AG08395 (cell line): ENCODE measurements at places on chromosomes 12 and 14.
A peak's percentile ranks its signal among the peaks of the same experiment; 100 is the strongest.

DNA sequence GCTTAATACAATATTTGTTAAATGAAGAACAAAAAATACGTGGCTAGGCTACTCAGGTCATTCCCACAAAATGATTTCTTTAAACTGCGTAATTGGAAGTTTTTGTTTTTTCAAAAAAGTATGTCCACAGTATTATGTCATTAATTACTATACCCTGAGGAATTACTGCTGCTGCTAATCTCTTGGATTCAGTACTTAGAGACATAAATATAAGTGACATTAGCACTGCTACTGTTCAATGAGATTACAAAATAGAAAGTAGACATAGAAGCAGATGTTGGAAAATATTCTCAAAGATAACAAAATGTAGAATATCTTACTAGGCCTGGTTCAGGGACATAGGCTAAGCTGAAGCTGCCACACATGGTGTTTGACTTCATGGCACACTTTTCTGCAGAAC is 36.3 kb downstream of the HMGA2 start:
- no peak for DNase-seq

DNA sequence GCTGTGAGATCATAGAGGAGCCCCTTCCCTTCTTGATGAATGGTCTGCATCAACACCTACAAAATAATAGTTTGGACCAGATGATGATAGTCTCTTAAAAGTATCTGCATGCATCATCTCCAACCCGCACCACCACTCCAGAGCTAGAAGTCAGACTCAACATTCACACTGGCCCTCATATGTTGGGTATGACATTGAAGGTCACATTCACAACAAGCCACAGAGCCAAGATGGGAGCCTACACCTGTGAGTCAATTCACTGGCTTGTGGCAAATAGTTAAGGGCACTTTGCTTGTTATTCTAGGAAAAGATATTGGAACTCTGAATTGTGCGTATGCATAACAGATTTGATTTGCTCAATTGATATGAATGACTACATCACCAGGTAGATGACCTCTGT is 1197.9 kb downstream of the VRK1 start:
- DNase-seq: no peak

- no peak for DNase-seq
Observed at GRCh38 chr12:94831081-94831751, 172.3 kb downstream of the NDUFA12 start.

DNA sequence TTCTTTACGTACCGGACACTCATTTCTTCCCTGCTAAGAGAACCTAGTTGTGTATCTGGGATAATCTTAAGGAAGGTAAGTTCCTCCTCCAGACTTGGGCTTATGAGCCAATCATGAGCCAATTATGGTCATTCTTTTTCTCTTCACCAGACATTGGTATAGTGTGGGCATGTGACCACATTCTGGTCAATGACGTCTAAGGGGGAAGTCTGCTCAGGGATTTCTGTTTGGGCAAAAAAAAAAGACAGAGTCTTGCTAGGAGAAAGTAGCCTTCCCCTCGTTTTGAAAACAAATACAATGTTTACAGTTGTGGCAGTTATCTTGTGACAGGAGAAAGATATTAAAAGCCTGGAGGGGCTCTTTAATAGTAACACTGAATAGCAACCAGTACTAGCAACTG is 20.1 kb upstream of the PLXNC1 start:
- DNase-seq: no peak

DNA sequence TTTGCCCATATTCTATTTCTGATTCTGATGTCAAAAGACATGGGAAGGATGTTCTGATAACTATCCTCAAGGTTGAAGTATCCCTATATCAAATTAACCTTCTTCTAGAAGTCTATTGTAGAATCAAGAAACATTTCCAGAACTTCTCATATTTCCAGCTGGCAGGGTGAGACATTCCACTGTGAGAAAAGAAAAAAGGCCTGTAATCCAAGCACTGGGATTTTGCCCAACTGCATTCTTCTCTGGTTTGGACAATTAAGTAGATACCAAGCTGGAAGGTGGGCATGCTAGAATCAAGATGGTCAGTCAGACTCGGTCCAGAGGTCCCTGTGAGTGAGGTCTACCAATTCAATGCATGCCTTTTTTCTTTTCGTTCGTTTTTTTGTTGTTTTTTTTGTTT is 60.9 kb downstream of the MAP3K9 start:
- no peak for DNase-seq

DNA sequence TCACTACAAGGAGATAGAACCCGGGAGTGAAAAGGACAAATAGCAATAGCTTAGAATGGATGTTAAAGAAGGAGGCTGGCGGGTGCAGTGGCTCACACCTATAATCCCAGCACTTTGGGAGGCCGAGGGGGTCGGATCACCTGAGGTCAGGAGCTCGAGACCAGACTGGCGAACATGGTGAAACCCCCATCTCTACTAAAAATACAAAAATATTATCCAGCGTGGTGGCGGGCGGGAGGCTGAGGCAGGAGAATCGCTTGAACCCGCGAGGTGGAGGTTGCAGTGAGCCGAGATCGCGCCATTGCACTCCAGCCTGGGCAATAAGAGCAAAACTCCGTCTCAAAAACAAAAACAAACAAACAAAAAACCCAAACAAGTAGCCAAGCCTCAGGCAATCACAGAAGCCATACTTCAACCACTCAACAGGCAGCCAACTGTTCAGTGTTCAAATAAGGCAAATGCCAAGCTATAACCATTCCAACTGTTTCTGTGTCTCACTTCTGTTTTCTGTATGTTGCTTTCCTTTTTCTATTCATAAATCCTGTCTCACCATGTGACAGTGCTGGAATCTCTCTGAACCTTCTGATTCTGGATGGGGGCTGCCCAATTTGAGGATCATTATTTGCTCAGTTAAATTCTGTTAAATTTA is 3.9 kb upstream of the SPTLC2 start:
- DNase-seq: no peak

- DNase-seq: no peak
Observed at GRCh38 chr14:72098210-72098609, 166.0 kb downstream of the RGS6 start.

DNA sequence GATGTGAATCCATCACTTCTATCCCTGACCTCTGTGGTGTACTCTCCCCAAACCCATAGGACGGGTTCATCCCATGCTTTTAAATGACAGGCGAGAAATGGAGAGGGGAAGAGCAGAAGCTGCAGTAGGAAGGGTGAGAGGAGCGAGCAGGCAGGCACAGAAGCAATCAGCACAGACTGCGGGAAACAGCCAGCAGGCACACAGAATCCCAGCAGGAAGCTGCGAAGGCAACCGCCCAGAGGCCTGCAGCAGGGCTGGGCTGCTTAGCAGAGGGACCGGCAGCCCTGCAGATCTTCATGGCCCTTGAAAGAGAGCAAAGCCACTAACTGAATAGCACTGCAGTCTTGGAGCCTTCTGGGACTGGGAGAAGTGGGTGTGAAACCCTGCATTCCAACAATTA is 287.0 kb upstream of the FKBP4 start:
- DNase-seq: no peak

DNA sequence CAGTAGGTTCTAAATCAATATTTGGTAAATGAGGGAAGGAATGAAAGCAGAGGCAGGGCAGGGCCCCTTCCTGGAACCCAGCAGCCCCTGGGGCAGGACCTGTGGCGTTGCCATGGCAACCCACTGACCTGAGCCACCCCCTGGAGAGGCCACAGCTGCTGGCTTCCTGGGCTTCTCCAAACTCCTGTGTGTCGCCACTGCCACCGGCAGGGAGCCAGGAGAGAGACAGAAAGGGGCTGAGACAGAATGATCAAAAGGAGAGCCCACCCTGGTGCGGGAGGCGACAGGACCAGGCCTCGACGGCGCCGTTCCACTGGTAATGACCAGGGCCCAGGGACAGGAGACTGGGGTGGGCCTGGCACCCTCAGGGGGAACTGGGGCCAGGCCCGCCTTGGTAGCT is 18.2 kb downstream of the RFX4 start:
- DNase-seq: no peak

GRCh38 chr12:54378796-54379397 is 5.6 kb downstream of the ZNF385A start:
- peak; percentile 85 for DNase-seq

GRCh38 chr12:83150465-83151189 is 463.9 kb downstream of the TMTC2 start:
- DNase-seq: no peak

DNA sequence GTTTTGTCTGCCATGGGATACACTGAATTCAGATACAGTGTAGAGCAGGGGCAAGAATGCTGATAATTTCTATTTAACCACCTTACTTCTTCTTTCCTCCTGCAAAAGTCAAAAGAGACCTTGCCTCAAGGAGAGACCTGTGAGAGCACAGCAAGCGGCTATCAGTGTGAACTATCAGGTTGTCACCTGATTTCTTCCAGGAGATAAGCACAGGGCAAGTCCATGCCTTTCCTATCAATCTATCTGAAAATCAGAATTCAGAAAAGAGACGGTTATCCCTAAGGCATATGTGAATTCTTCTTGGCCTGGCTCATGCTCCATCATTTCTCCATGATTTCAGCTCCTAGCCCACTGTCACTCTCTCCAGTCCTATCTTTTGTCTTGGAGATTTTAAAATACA is 128.9 kb upstream of the CCND2 start:
- no peak for DNase-seq

GRCh38 chr12:66041651-66042363 is 88.7 kb downstream of the LLPH start:
- DNase-seq: no peak

DNA sequence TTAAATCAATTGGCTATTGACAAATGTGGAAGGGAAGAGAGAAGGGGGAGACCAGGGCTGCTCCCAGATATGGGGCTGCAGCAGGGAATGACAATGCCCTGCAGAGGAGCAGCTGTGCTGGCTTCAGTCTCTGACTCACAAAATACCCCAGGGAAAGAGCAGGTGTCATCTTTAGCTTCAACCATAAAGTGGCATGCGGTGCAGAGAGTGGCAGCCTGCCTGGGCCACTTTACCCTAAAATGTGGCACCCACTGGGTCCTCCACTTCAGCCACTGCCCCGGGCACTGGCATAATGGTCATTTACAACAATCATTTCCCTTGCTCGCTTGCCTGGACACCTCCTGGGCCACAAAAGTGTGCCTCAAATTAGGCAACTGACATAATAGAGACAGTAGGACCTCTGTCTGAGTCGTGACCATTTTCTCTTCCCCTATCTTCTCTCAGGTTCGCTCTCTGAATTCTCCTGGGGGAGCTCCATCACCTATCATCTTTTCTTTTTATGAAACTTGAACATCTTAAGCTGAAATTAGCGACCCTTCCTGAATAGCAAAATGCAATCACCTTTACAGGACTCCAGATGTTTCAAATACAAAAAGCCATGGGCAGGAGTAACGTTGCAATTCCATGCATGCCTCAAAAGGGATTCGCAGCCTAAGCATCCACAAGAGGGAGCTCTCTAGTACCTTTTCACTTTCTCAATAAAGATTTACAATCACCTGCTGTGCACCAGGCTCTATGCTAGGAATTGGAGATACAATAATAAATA is 179.9 kb upstream of the ATF7IP start:
- DNase-seq: peak; percentile 38

- DNase-seq: no peak
Observed at GRCh38 chr12:96196781-96197180, 2.6 kb downstream of the ELK3 start.

DNA sequence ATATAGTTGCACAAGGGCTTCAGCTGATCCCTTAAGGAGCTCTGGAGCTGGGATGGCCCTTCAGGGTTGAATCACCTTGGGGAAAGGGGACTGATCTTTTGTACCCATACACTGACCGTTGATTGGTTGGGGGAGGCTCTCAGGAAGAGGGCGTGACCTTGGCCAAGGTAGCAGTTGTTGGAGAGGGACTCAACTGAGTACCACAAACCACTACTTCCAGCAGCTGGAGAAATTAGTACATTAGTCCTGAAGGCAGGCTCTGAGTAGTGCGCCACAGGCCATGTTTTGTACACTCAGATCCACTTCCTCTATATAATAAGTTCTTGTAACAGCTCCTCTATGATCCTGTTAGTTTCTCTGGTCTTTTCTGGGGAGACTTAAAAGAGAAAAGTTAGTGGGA is 317.6 kb downstream of the CCDC91 start:
- no peak for DNase-seq

GRCh38 chr12:29991924-29992323 is 208.2 kb upstream of the TMTC1 start:
- DNase-seq: no peak

- peak; percentile 79 for DNase-seq
Observed at GRCh38 chr12:8108808-8109398, 14.5 kb upstream of the CLEC4A start.

GRCh38 chr14:101022121-101022520 is 118.6 kb upstream of the RTL1 start:
- no peak for DNase-seq

- no peak for DNase-seq
Observed at GRCh38 chr14:99544991-99545390, 59.0 kb downstream of the CCDC85C start.

- no peak for DNase-seq
Observed at GRCh38 chr12:104741497-104742367, 216.4 kb downstream of the SLC41A2 start.

DNA sequence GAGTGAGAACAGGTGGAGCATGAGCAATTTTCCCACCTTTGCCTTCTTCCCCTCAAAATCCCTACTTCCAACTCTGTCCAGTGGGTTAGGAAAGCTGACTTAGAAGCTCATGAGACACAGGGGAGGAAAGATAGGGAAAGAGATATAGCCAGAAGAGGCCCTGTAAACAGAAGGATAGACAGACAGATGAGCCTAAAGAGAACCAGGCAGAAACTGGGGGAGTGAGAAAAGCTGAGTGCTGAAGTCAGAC is 5.0 kb downstream of the AJUBA start:
- no peak for DNase-seq

GRCh38 chr12:69708649-69709048 is 9.5 kb upstream of the BEST3 start:
- DNase-seq: no peak

DNA sequence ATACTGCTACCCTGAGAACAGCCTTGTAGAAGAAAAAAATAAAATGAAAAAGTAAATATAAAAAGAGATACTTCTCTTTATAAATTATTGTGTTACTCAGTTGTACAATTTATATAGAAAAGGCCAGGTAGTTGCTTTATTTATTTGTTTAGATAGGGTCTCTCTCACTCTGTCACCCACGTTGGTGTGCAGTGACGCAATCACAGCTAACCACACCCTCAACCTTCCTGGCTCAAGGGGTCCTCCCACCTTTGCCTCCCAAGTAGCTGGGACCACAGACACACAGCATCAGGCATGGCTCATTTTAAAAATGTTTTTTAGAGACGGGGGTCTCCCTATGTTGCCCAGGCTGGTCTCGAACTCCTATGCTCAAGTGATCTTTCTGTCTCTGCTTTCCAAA is 175.4 kb upstream of the PZP start:
- no peak for DNase-seq

- DNase-seq: peak; percentile 38
Observed at GRCh38 chr12:2482938-2483660, 311.7 kb upstream of the FKBP4 start.

- no peak for DNase-seq
Observed at GRCh38 chr14:49206828-49207227, 379.4 kb downstream of the RPS29 start.

GRCh38 chr12:57342207-57342691 is 88.6 kb downstream of the R3HDM2 start:
- no peak for DNase-seq

DNA sequence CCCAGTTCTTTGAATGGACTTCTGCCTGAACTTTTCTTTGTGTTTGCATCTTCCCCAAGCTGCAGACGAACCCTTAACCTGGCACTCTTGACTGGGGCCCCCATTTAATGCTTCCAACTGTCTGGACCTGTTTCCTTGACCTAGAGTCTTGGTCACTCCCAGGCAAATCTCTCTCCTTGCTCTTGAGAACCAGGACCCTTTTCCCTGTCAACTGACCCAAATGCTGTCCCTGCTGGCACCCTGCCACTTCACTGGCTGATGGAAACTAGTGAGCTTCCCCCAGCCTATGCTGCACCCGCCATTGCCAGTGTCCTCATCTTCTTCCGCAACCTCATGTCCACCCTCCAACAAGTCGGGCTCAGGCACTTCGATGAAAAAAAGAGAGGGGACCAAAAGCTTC is 79.5 kb downstream of the PRIMA1 start:
- no peak for DNase-seq
